Activated CD4-positive, alpha-beta T cell treated with anti-CD3 and anti-CD28 coated beads, Interleukin-2, Interleukin-4, amounts not matched to agents 100 ng/mL and 50 ng/mL, durations not matched to agents 16 hours and 8 hours (primary cell): ENCODE measurements at places on chromosomes 13 and 19.
A peak's percentile ranks its signal among the peaks of the same experiment; 100 is the strongest.

DNA sequence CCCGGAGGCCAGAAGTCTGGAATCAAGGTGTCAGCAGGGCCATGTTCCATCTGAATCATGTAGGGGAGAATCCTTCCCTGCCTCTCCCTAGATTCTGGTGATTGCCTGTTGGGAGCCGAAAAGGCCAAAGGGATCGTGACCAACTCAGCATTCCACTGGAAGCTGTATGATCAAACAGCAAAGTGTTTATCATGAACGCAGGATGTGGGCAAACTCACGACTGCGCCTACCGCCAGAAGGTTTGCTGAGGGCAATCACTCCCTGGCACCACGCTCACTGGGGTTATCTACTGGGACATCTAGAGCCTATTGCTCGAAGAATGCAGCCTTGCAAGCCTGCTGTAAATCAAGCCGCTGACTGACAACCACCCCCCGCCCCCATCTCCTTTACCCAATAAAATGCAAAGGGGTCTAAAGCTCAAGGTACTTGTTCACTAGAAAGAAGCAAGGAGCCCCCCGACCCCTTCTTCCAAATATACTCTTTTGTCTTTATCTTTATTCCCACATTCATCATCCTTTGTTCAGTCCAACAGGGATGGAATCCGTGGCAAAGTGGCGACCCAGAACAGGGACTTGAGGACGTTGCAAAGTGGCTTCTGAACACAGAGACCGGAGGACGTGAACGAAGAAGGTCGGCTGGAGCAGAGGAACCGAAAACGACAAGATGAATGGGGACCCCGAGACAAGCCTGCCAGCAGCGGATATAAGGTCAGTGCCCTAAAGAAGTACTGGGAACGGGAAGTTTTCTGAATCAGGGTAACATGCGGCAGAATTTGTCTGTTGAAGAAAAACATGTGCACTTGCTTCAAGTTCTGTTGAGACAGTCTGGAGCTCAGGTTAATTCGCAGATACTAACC, 16.8 kb downstream of the CLEC4M start:
- DNase-seq: no peak

DNA sequence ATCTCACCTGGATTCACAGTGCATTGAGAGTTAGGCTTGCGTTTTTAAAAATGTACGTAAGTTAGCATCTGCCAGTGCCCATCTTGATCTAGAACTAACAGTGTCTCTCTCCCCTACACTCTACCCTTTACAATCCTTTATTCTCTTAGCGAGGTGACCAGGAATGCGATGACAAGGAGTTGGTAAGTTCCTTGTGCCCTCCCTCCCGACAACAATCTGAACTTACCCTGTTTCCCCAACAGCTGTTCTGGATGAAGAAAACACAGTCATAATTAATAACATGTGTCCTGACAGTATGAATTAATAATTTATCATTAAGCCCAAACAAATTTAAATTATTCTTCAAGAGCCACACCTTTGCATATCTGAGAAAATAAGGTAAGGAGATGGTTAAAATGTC, 6.3 kb downstream of the TSHZ3 start:
- DNase-seq: no peak

- no peak for DNase-seq
Observed at GRCh38 chr13:114096031-114096485, 36.4 kb downstream of the RASA3 start.

DNA sequence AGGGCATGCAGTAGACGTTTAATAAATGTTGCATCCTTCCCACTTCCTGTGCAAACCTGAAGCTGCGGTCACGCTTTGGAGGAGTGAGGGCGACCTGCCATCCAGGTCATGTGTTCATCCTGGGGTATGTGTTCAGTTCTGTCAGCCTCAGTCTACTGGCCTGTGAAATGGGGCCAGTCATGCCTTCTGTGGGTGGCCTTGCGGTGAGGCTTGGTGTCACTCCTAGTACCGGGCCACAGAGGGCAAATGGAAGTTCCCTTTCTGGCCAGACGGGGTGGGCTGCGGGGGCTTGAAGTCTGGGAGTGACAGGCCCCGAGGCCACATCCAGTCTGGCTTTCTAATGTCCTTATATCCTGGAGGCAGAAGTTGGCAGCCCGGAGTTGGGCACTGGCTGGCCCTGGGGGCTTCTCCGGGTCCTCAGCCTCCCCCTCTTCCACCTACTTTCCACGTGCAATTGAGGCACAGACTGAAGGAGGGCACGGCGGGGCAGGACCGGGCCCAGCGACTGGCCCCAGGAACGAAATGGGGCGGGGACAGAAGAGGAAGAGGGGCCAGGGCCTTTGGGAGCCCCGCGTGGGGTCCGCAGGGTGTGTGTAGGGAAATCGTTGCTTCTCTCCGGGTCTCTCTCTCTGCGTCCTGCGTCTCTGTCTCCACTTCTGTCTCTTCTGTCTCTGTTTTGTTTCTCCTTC, 11.1 kb downstream of the PDE4A start:
- DNase-seq: peak; percentile 60

DNA sequence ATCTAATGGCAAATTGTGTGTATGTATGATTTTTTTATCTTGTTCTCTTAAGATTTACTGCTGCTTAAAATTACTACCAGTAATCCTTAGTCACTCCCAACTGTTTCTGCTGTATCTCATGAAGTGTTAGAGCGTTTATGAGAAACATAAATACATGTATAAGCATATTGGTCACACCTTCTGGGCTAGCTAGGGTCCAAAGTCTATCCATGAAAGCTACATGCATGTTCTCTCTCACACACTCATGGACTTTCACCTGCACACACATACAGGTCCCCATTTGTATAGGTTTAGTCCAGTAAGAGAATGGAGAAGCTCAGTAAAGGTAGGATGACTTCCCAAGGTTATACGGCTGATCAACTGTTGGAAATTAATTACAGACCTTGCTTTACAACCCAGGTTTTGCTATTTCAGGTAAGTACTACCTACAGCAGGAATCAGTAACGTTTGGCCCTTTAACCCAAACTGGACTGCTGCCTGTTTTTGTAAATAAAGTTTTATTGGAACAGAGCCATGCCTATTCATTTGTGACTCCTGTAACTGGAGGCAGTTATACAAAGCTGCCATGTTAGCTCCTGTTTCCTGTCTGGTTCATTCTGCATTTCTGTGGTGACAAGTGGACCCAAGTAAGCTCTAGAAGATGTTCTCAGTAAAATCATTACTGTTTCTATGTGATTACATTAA, 15.3 kb downstream of the METTL21C start:
- no peak for DNase-seq

- peak; percentile 39 for DNase-seq
Observed at GRCh38 chr13:23956106-23956505, 58.8 kb upstream of the C1QTNF9B start.

- peak; percentile 63 for DNase-seq
Observed at GRCh38 chr13:98549728-98550317, 27.1 kb downstream of the STK24 start.

DNA sequence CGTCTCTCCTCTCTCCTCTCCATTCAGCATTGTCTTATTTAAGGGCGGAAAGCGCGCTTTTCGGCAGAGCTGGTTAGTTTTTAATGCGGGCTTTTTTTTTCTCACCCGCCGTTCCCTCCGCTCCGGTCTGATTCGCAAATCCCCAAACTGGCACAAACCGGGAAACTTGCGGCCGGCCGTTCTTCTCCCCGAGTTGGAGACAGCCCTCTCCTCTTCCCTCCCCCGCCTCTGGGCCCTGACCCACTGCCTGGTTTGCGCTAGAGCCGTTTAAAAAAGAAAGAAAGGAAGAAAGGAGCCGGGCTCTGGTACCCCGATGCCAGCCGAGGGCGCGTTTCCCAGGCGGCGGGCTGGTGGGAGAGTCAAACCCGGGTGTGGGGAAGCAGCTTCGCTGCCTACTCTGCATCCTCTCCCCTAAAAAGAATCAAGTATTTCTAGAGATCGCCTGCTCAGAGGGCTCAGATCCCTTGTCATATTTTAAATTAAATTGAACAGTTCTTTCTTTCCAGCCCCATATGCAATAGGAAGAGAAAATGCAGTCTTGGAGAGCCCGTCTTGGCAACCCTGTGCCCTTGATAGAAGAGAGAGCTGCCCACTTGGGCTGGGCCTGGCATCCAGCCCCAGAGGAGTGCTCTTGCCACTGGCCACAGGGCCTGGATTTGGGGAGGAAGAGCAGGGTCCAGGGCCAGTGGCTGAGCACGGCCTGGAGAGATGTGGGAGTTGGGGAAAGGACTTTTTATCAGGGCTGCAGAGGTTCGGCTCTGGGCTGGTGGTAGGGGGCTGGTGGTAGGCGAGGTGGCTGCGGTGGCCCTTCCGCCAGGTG, 19.0 kb downstream of the NFIX start:
- no peak for DNase-seq

DNA sequence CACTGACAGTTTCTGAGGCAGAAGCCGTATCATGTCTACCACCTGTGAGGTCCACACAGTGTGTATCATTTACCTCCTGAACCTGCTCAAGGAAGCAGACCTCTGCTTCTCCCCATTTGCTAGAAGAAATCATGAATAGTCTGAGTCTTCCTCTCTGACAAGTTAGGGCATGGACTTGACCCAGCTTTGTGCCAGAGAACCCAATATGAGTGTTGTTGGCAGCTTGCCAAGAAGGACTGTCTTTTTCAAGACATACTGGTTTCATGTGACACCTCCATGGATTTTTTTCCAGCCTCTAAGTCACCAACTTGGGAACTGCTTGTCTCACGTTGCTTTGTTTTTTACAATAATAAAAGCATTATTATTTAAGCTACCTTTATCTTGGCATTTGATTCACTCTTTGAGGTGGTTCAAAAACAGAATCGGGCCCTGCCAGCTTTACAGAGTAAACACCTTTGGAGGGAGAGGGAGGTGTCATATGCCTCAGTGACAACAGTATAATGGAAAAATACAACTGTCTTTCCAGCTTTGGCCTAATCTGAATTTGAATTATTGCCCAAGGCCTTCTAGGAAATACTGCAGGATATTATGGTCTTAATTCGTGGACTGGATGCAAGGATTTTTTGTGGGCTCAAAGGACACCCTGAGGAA, 9.6 kb downstream of the ZNF211 start:
- DNase-seq: no peak

DNA sequence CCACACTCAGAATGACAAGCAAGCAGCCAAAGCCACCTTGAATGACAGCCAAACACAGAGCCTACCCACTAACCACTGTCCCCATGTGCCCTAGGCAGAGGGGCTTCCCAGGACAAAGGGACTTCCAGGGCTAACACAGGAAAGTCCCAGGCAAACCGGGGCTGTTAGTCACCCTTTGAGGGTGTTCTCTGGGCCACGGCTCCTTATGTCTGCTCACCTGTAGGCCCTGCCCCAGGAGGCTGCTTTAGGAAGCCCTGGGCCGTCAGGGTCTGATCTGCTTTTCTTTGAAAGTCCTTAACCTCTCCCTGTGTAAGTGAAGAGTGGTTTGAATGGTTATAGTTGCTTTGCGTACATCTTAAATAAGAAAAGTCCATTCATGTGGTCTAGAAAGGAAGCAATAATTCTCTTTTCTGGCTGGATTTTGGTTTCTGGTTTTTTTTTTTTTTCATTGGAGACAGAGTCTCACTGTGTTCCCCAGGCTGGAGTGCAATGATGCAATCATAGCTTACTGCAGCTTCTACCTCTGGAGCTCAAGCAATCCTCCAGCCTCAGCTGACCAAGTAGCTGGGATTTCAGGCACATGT, 161.4 kb downstream of the EFNB2 start:
- DNase-seq: no peak

DNA sequence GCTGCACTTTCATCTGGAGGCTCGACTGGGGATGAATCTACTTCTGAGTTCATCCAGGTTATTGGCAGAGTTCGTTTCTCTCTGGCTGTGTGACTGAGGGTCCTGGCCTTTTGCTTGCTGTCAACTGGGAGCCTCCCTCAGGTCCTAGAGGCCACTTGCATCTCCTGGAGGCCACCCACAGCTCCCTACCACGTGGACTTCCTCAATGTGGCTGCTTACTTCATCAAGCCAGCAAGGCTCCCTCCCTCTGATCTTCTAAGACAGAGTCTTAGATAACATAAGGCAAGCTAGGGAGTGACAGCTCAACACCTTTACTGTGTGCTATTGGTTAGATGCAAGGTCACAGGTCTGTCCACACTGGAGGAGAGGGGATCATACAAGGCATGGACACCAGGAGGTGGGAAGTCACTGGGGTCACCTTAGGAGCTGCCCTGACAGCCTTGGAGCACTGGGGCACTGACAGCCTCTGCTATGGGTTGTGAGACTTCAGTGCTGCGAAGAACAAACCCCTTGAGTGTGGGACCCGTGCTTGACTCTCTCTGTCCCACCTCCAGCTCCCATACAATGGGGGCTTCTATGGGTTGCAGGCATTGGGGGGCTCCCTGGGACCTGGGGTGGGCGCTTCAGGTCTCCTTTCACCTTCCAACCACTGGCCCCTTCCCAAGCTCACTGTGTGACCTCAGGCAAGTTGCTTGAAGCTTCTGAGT, 5.3 kb downstream of the FAM187B start:
- DNase-seq: no peak

- no peak for DNase-seq
Observed at GRCh38 chr19:1163283-1163933, 10.7 kb downstream of the SBNO2 start.

GRCh38 chr13:24642219-24642618, 38.0 kb upstream of the ATP12A start:
- DNase-seq: peak; percentile 45

GRCh38 chr19:43455321-43456113, 9.9 kb downstream of the LYPD3 start:
- DNase-seq: no peak

GRCh38 chr19:48745208-48745995, 1.3 kb downstream of the IZUMO1 start:
- DNase-seq: peak; percentile 77

- no peak for DNase-seq
Observed at GRCh38 chr19:13400296-13400695, 106.0 kb downstream of the CACNA1A start.

DNA sequence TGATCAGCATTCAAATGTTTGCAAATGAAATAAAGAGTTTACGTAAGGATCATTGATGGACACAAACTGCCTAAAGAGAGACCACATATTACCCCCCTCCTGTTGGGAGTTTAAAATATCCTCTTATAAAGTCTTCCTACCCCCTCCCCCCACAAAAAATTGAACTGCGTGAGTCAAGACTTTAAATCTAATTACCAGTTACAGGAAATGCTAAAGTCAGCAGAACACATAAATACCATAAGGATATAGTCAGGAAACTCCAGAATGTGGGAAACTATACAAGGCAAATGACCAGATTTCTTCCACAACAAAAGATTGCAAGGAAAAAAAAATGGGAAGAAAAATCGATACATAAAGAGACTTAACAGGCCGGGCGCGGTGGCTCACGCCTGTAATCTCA, 44.4 kb upstream of the FARP1 start:
- DNase-seq: no peak
